Liver (tissue), 10 donors: ENCODE measurements at places on chromosomes 3 and 15.

- peak; percentile 83 for DNase-seq
Observed at GRCh38 chr3:196969660-196970546, 1.3 kb upstream of the PIGZ start.

- no peak for DNase-seq
Observed at GRCh38 chr15:85406916-85407315, 26.5 kb downstream of the AKAP13 start.

GRCh38 chr3:74640211-74640610, 25.8 kb upstream of the CNTN3 start:
- DNase-seq, result no peak

- no peak for DNase-seq
Observed at GRCh38 chr3:113968986-113969385, 21.2 kb downstream of the ZDHHC23 start.

- DNase-seq, result no peak
Observed at GRCh38 chr3:30847592-30847991, 46.9 kb downstream of the GADL1 start.

DNA sequence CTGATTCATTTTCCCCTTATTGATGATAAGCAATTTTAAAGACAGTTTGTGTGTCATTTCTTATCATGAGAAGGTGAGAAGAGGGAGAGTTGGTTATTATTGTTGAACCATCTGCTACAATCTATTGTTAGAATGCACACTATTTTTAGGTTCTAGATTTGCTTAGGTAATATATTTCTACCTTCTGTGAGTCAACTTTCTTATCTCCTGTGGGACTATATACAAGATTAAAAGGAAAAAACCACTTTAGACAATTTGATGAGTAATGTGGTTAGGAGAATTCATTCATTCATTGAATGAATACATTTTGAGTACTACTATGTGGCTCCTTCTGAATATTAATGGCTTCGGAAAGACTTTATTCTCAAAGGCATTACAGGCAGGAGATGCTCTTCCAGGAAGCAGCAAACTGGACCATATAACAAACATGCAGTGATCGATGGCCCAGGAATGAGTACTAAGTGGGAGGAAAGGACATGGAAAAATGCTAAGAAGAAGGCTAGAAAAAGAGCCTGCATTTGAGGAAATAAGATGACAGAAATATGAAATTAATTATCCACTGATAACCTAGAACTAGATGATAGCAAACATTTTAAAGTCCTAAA, 22.4 kb downstream of the SPTSSB start:
- DNase-seq, result no peak
